ENCODE measurements at places on chromosomes 4 and X.

DNA sequence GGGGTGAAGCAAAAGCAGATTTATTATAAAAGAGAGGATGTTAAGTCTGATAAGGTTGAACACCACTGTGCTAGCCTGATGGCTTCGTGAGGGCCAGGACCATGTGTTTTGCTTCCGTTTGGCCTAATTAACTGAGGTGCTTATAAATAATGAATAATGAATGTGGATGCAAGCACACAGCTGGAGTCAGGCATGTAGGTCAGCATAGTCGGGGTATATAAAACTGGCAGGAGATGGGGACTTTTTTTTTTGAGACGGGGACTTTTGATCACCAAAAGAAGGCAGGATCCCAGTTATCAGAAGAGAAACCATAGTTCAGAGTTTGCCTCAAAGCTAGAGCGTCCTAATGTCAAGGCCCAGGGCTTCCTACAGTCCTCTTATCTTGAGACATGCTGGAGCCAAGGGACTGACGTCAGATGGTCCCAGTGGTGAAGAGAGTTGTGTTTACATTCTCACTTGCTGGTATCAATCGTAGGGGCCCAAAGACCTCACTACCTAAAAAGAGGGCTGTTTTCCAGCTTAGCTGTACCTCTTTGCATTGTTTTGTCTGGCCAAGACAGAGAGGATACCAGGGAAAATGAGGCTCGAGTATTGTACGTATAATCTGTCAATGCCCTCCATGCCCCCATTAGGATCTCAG lies 50.4 kb downstream of the RTL9 start:
- DNase-seq = no peak

- DNase-seq = no peak
Observed at GRCh38 chr4:159201168-159201567, 98.3 kb downstream of the RAPGEF2 start.

DNA sequence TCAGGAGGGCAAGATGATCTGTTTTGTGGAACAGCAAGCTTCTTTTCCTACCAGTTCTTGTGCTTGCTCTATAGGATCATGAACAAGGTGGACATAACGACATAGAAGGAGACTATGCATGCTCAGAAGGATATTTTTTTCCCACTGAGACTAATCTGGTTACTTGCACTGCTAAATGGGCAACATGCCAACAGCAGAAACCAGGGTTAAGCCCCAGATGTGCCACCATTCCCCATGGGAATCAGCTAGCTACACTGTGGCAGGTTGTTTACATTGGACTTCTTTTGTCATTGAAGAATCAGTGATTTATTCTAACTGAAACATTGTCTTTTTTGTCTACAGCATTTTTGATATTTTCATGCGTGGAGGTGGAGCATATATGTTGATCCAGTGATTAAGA lies 165.6 kb downstream of the C4orf33 start:
- DNase-seq = no peak

GRCh38 chr4:112270051-112270450 lies 15.7 kb downstream of the TIFA start:
- no peak for DNase-seq

GRCh38 chrX:45735571-45735970 lies 534.9 kb upstream of the DIPK2B start:
- no peak for DNase-seq
